ENCODE measurements at places on chromosomes 13 and 19. TPM values are rescaled to one million over a fixed set of nuclear protein-coding genes. Genes with fewer than 3 reads are reported as not detected.

The TEX101 gene
- total RNA-seq: not detected

The B3GNT8 gene
- 6.1 TPM for total RNA-seq

The ZNF160 gene
- 48.1 TPM for total RNA-seq

The GRK1 gene
- 0.09 TPM for total RNA-seq

The CIRBP gene
- 550 TPM for total RNA-seq

The CD79A gene
- 2.1 TPM for total RNA-seq

The GTF3A gene
- total RNA-seq: 52.2 TPM

The ZBTB32 gene
- total RNA-seq: 0.18 TPM

- no peak for DNase-seq
Measured at GRCh38 chr13:31790992-31791391, 51.7 kb downstream of the RXFP2 start.

DNA sequence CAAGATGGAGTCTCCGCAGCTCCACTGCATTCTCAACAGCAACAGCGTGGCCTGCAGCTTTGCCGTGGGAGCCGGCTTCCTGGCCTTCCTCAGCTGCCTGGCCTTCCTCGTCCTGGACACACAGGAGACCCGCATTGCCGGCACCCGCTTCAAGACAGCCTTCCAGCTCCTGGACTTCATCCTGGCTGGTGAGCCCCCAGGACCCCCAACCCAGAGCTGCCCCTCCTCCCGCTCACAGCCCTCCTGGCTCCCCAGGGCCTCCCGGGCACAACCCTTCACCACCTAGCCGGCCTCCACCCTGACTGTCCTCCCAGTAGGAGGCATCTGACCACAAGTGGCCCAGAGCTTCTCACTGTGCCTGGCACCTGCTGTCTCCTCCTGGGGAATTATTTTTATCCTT lies 9.4 kb downstream of the SYNGR4 start:
- no peak for DNase-seq

DNA sequence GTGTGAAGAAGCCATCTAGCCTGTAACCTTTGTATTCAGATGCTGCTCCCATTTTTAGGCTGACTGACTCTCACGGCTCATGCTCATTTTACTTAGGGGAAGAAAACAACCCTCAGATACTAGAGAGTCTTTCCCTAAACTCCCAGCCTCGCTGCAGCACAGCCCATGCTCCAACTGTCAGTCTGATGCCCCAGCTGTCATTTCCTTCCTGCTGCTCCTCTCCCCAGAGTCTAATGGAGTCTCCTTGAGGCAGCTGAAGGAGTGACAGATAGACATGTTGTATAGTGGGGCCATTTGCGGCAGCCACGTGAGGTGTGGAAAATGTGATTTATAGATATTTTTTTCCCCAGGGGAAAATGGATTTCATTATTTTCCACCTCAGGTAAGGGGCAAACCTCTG lies 59.2 kb upstream of the OLFM4 start:
- DNase-seq: no peak

GRCh38 chr19:13599681-13600080 lies 93.4 kb upstream of the CACNA1A start:
- no peak for DNase-seq

DNA sequence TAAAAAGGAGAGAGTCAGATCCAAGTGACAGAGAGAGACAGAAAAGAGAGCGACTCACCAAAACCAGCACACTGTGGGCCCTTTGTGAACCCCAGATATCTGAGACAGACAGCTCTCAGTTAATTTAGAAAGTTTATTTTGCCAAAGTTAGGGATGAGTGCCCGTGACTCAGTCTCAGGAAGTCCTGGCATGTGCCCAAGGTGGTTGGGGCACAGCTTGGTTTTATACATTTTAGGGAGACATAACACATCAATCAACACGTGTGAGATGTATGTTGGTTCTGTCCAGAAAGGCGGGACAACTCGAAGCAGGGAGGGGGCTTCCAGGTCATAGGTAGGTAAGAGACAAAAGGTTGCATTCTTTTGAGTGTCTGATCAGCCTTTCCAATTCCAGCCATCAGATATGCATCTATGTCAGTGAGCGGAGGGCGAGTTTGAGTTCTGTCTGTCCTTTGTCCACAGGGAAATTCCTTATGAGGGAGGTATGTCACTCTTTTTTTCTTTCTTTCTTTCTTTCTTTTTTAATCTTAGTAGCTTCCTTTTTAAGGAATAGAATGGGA lies 37.2 kb upstream of the ATP11A start:
- DNase-seq: no peak

DNA sequence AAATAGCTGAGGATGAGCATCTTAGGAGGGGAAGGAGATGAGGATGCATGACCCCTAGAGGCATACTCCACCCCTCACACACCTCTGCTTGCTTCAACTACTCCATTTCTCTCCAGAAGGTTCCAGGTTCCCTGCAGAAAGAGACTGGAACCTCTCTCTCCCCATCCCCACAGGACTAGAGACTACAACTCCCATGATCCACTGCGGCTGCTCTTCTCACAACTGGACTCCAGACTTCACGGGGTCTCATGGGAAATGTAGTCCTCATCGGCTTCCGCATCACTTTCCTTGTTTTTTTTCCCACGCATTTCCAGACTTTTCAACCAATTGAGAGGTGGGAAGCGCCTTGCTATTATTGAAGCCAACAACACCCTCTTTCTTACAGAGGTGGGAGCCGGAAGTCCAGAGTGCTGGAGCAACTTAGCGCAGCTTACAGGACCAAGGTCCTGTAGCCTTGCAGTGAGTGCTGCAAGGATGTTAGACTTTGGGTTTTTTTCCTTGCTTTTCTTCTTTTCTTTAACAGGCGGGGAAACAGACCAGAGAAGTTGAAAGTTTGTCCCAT lies 13.9 kb upstream of the CACNG6 start:
- peak; percentile 81 for DNase-seq

- DNase-seq: no peak
Measured at GRCh38 chr13:34107806-34108205, 289.9 kb downstream of the RFC3 start.

GRCh38 chr13:100552755-100553154 lies 35.8 kb downstream of the GGACT start:
- no peak for DNase-seq

DNA sequence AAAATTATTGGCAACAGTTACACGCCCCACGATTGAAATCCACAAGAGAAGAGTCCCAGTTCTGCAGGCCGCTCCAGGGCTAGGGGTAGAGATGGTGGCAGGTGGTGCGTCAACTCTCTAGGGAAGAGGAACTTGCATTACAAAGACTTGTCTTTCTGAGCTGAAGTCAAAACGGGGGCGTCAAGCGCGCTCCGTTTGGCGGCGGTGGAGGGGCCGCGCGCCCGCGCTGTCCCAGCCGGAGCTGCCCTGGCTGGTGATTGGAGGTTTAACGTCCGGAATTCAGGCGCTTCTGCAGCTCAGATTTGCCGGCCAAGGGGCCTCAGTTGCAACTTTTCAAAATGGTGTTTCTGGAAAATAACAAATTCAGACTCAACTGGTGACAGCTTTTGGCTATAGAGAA lies 38.9 kb downstream of the SOX1 start:
- no peak for DNase-seq

GRCh38 chr19:12834976-12835757 lies 788 bp upstream of the RTBDN start:
- DNase-seq: no peak

DNA sequence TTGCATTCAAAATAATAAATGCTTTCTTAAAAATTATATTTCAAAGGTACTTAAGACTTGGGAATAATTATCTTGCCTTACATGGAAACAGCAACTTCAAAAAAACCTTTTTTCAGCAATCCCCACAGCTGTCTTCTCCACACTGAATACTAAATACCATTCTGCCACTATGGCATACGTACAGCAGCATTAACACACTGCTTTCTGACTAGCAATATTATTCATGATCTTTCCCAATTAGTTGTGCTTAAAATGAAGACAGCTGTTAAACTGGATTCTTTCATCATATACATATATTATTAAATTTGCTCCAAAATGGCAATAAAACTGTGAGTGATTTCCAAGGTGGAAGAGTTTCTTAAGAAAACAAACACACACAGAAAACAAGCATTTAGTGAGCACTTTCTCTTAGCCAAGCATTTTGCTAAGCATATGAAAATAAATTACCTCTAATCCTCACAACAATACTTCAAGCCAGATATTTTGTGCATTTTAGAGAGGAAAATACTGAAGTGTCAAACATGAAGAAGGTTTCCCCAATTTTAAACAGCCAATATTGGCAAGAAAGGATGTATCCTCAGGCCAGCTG lies 609.5 kb downstream of the SLITRK1 start:
- DNase-seq: no peak

DNA sequence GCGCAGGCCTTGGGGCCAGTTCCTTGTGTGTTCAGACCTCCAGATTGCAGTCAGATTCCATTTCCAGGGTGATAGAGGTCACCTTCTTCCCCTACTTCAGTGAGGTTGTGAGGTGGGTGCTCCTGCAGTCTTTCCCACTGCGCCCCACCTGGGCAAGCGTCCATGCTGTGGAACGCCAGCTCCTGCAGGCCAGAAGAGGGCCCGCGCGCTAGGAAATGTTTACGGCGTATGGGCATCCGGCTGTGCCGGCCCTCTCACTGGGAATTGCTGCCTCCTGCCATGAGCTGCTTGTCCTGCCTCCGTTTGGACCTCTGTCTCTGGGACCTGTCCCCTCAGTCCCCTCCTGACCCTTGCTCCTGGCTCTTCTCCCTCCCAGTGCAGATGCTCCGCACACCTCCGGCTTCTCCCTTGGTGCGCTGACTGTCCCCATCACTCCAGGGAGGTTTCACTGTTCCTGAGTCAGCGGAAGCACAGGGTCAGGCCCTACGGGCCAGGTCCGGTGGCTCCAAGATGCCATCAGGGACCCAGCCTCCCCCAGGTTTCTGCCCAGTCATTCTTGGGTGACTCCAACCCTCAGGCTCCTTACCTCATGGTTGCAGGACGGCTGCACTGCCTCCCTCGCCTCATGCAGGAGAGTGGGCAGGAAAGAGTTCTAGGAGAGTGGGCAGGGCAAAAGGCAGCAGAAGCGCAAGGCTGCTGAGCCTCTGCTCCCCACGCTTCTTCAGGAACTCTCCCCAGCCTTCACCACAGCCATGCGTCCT lies 56.6 kb downstream of the SMARCA4 start:
- no peak for DNase-seq

DNA sequence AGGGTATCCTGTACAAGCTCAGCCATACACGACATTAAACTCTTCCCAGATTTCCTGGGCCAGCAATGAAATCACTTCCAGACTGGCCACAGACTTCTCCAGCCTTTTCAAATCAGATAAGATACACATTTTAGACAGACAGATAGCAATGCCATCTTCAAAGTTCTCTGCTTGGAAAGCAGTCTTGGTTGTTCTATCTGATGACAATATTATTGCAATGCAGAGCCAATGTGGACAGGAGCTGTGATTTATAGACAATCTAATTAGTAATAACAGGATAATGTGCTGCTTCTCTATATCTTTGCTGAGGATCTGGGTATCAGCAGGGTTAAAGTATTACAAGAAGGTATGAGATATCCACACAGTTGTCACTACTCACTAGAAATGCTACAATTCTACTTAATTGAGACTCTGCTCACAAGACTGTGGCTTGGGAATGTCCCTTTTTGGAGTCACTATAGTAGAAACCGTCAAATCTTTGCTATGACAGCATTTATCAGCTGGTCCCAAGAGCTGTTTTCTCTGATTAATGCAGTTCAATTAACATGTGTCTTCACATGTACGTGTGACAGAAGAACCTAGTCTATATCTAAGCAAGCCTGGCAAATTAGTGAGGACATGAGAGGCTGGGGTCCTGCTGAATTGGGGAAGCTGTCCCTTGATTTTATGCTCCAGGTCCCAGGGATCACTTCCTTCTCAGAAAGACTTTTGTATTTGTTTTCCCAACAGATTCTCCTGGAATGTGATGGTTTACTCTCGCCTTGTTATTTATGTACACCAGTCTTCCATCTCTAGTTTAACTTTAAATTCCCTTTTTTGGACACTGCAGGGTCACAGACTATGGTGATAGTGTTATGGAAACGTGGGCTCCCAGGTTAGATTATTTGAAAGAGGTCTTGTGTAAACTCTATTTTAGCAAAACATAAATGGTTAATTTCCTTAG lies 68.8 kb downstream of the COL4A1 start:
- no peak for DNase-seq

- DNase-seq: no peak
Measured at GRCh38 chr13:101408992-101409656, 7.2 kb downstream of the NALCN start.

DNA sequence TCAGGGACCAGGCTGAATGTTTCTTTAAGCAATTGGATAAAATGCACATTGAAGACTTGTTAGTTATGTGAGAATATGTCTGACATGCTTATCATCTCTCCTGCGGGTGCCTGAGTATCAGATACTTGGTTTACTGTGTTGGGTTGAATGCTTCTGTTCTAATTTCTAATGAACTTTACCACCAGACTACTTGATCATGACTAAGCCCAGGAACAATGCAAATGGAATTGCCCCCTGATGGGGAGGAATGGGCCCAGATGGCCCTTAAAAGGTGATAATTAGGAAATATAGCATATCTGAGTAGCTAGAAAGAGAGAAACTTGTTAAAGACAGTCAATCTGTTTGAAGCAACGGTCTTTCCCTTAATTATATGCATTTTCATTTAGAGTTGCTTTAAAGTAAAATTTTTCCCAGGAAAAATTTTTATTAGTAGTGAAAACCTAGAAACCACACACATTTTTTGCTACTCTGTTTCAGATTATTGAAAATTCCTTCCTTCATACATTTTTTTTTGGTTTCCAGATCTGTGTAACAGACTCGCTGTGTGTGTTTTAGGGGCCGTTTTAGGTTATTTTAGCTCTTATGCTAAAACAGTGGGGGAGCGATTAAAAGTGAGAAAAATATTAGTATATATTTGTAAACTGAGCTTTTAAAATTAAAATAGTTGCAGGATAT lies 186.6 kb downstream of the TM9SF2 start:
- no peak for DNase-seq
